ENCODE measurements at places on chromosomes 3 and 15.
A peak's percentile ranks its signal among the peaks of the same experiment; 100 is the strongest.

GRCh38 chr3:45582430-45582829 lies 12.1 kb upstream of the LIMD1 start:
- no peak for DNase-seq

- DNase-seq = no peak
Observed at GRCh38 chr15:83061680-83062079, 5.4 kb downstream of the BTBD1 start.

- DNase-seq = no peak
Observed at GRCh38 chr3:109072194-109072593, 45.7 kb downstream of the MORC1 start.

GRCh38 chr15:92899948-92900730 lies at the start of gene CHD2:
Gene CHD2 (plus strand): TSS chr15:92900324. CDS start chr15:92901238, 914 bp downstream.
- DNase-seq = peak; percentile 89

- no peak for DNase-seq
Observed at GRCh38 chr3:194617143-194617671, 16.0 kb downstream of the TMEM44 start.

- DNase-seq = no peak
Observed at GRCh38 chr3:127418560-127419147, 130.8 kb upstream of the PRR20G start.

GRCh38 chr3:48429960-48430707 lies at the start of gene PLXNB1:
Gene PLXNB1 (minus strand): TSS chr3:48430086. CDS start chr3:48424611, 5,475 bp downstream.
- DNase-seq = peak; percentile 65

DNA sequence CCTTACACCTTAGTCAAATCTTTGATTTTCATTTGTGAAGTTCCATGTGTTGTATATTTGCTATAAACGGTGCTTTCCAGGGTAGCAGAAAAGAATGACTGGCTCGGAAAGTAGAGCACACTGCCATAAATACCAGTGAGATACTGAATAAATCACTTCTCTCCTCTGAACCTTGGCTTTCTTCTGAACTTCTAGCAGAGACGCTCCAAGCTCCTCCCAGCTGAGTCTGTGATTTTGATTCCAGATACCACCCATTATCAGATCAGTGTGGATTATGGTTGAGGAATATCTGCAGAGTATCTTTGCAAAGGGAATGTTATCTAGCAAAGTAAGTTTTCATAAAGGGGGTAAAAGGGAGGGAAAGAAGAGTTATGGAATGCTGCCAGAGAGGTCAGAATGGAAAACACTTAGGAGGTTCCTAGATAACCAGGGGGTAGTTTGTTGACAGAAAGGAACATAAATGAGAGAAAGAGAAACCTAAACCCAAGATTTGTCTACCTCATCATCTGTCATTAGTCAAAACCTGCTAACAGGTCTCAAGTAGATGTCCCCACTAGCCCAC lies 98.5 kb upstream of the PSMD6 start:
- DNase-seq = no peak

DNA sequence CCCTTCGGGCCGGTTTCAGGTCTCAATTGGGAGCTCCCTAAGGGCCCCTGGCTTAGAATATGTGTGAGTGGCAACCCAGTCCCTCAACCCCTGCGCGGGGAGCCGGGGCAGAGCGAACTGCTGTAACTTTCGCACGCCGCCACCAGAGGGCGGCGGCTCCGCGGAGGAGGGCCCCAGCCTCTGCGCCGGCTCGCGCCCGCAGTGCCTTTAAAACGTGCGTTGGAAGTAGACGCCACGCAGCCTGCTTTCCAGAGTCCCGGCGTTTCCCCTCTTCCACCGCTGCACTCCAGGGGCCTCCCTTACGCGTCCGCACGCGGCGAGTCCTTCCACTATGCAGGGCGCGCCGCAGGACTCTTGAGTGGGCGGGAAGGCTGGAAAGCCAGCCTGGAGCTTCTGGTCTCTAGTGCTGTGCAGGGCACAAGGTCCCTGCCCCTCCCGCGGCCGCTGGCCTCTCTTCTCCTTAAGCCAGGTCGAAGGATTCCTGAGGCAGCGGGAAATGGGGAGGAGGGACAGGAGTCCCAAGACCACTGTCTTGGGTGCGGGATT lies 23.7 kb upstream of the RNU6-1 start:
- peak; percentile 55 for DNase-seq

DNA sequence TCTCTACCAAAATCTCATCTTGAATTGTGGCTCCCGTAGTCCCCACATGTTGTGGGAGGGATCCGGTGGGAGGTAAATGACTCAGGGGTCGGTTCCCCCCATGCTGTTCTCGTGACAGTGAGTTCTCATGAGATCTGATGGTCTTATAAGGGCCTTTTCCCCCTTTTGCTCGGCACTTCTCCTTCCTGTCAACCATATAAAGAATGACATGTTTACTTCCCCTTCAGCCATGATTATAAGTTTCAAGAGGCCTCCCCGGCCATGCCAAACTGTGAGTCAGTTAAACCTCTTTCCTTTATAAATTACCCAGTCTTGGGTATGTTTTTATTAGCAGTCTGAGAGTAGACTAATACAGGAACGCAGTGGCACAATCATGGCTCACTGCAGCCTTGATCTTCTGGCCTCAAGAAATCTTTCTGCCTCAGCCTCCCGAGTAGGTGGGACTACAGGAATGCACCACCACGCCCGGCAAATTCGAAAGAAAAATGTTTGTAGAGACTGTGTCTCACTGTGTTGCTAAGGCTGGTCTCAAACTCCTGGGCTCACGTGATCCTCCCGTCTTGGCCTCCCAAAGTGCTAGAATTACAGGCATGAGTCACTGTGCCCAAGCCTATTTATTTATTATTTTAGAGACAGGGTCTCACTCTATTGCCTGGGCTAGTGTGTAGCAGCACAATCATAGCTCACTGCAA lies 101.0 kb downstream of the ATP10A start:
- no peak for DNase-seq
